ENCODE measurements at places on chromosomes 16 and 17. TPM values are rescaled to one million over a fixed set of nuclear protein-coding genes. Genes with fewer than 3 reads are reported as not detected.

The PTGES3L gene
- 2.2 TPM for total RNA-seq

DNA sequence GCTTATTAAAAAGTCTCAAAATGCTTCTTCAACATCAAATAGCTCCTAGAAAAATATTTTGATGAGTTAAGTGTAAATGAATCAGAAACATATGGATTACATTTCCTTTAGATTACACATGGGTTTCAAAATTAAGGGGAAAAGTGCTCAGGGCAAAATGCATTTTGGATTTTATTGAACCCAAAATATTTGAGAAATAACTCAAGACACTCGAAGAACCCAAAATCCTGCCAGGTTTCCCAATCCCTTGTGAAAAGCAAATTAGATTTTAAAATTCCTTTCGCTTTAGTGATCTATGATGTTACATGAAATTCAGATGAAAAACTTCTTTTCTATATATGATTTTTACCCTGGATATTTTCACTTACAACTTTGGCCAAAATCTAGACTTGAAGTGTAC lies 847.4 kb upstream of the SOX9 start:
- DNase-seq = no peak

DNA sequence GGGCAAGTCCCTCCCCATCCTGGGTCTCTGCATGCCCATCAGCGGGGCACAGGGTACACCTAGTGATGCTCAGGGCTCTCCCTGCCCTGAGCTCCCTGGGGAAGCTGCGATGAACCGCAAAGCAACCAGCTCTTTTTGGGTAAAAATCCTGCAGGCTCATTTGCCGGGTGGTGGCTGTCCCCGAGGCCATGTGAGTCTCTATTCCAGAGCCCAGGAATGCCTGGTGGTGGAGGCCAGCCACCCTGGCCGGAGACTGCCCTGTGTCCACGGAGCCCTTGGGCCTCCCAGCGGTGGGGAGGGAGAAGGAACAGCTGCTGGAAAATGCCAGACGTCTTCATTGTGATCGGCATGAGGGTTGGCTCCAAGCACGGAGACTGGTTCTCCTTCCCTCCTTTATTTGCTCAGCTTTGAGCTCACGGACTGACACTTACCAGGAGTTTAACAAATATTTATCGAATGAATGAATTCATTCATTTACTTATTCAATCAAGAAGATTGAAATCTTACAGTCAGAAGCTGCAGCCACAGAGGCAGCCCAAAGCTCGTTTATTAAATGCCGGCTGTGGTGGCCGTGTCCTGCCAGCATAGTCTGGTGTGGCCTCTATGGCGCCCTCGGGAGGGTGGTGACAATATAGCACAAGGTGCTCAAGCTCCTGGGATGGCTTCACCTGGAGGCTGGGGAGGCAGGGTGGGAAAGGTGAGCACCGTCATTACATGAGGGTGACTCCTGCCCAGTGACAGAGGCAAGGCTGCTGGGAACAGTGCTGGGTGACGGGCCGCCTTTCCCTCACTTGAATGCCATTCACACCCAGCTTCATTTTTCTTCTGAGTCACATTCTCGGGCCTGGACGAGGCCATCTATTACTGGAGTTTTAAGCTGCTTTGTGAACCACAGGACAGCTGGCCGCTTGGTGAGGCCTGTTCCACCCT lies 31.1 kb upstream of the JPH3 start:
- peak; percentile 53 for DNase-seq

The UNC13D gene
- under 0.01 TPM for total RNA-seq

The DOC2A gene
- total RNA-seq = not detected

DNA sequence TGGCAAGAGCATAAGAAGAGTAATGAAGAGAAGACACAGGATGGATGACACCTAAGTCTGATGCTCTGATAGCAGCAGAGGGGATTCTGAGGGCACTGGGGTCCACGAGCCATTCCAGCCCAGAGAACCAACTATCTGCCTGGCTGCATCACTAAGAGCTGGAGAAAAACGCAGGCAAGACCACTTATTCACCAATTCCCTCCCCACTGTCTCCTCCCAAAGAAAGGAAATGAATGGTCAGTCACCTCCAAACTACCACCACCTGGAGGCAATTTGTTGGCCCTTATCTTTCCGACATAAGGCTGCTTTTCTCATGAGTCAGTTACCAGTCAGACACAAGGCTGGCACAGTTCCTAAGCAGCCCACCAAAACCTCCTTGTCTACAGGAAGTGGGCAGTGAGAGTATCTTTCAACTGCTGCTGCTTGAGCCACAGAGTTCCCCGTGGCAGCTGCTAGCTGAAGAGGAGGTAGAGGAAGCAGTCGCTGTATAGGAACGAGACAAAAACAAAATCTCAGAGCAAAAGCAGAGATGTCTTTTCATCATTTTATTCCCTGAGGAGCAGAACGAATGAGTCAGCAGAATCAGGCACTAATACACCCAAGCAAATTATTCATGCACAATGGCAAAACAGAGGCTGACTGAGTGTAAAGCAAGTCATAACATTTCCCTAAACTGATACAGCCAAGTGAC lies 111.1 kb downstream of the SMG6 start:
- peak; percentile 99 for DNase-seq

GRCh38 chr17:10618202-10618635 lies 38.9 kb downstream of the MYH3 start:
- peak; percentile 57 for DNase-seq

- DNase-seq = peak; percentile 79
These were observed 3.3 kb upstream of the NHERF2 start for GRCh38 chr16:2023092-2024031.

GRCh38 chr17:27576477-27577083 lies 54.4 kb upstream of the LGALS9 start:
- DNase-seq = peak; percentile 74

GRCh38 chr17:69575346-69575761 lies 160.9 kb downstream of the MAP2K6 start:
- DNase-seq = peak; percentile 87

- no peak for DNase-seq
These were observed 78.6 kb downstream of the SDR42E1 start for GRCh38 chr16:81932668-81933067.

DNA sequence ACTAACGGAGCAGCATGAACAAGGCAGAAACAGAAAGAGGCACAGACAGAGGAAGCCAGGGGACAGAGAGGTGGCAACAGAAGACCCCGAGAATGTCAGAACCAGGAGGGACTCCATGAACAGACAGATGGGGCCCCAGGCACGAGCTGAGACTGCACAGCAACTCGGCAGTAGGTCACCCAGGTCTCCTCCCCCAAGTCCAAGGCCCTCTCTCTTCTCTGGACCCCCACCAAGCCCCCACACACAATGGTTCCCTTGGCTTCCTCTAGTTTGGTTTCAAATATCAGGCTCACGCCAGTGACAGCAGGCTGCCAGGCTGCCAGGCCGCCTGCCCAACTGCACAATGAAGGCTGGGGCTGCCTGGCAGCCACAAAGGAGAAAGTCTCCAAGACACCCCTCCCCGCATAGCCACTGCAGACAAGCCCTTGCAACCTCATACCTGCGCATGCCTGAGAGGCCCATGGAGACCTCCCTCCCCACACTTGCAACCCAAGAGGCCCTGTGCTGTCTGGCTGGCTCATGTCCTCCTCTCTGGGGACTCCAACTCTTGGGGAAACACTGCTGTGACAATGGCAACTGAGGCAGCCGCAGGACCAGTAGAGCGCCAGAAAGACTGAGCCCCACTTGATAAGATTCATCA lies 54.8 kb downstream of the PIMREG start:
- DNase-seq = no peak

- DNase-seq = peak; percentile 69
These were observed 12.3 kb downstream of the GLIS2 start for GRCh38 chr16:4328046-4328781.

- DNase-seq = peak; percentile 30
These were observed 1.2 kb upstream of the P2RX1 start for GRCh38 chr17:3917391-3917931.

DNA sequence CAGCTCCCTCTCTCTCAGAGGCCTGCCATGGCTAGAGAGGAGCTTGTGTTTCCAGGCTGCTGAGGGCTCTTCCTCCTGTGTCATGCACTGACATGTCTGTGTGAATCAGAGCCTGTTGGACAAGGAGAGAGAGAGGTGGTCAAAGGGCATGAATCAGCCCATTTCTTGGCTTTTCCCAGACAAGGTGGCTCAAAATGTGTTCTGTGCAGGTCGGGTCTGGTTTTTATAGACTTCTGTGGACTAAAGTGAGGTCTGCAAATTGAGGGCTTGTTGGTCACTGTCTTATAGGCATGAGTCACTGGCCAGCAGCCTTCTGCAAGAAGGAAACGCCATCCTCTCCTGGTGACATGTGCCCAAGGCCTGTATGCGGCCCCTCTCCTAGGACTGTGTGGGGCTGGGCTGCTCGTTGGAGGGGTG lies 97.9 kb downstream of the FOXL1 start:
- DNase-seq = peak; percentile 80

GRCh38 chr16:49635009-49635350 lies 220.9 kb downstream of the ZNF423 start:
- no peak for DNase-seq

- peak; percentile 49 for DNase-seq
These were observed 25.3 kb downstream of the SF3B3 start for GRCh38 chr16:70548936-70549335.

The CFAP119 gene
- 1.7 TPM for total RNA-seq

The ABCC6 gene
- 0.56 TPM for total RNA-seq

- no peak for DNase-seq
These were observed 2.0 kb downstream of the CD79B start for GRCh38 chr17:63929860-63930766.

GRCh38 chr17:78643326-78643725 lies 66.1 kb upstream of the DNAH17 start:
- no peak for DNase-seq

The CDH13 gene
- 45.8 TPM for total RNA-seq

GRCh38 chr17:7346761-7347614 lies 5.0 kb upstream of the KCTD11 start:
- DNase-seq = no peak

The NTN3 gene
- total RNA-seq = 0.18 TPM

DNA sequence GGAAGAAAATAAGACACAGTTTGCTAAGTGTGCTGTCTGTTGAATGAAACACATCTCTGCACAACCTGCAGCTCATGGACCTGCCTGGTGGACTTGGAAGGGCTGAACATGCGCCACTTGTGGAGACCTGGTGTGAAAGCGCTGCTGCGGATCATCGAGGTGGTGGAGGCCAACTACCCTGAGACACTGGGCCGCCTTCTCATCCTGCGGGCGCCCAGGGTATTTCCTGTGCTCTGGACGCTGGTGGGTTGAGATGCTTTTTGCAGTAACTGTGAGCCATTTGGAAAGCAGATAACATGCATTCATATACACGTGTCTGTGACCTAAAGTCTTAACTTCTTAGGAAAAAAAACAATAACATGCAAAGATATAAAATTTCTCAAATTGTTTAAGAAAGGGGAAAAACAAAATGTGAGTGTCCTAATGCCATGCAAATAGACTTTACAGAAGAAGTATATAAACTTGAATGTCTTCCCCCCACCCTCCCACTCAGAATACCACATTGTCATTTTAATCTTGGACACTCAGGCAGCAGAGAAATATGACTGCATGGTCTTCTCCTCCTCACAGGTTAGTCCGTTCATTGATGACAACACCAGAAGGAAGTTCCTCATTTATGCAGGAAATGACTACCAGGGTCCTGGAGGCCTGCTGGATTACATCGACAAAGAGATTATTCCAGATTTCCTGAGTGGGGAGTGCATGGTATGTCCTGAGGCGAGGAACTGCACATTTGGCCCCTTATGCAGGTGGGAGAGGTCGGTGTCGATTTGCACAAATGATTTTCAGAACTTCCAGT lies 65.6 kb downstream of the SEC14L1 start:
- peak; percentile 10 for DNase-seq

DNA sequence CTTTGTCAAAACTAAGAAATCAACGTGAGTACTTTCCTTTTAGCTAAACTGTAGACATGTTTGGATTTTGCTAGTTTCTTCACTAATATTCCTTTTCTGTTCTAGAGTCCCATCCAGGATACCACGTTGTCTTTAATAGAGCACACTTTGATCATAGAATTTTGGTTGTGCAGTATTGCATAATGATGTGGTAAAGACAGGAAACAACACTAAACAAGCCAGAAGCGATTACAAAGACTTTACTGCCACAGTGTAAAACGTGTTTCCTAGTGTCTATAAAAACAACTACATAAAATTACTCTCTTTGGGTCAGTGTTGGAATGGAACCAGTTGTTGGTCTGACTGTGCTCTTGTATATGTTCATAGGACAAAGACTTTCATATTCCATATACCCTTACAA lies 19.3 kb downstream of the SHISA9 start:
- no peak for DNase-seq

DNA sequence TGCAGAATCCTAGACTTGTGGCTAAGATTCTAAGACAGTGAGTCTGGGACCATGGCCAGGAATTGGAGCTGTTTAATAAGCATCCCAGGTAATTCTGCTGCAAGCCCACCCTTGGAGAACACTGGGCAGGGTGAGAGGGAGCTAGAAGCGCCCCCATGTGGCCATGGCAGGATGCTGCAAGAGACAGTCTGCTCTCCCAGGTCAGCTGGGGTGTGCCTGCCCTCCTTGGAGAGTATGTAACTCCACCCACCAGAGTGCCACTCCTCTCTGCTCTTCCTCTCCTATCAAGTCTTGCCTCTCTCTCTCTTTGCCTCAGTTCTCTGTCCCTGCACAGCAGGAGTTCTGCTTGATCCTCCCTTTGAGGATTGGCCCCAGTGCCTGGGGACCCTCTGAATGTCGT lies 14.9 kb downstream of the RCVRN start:
- DNase-seq = no peak

The CNTNAP4 gene
- not detected for total RNA-seq

DNA sequence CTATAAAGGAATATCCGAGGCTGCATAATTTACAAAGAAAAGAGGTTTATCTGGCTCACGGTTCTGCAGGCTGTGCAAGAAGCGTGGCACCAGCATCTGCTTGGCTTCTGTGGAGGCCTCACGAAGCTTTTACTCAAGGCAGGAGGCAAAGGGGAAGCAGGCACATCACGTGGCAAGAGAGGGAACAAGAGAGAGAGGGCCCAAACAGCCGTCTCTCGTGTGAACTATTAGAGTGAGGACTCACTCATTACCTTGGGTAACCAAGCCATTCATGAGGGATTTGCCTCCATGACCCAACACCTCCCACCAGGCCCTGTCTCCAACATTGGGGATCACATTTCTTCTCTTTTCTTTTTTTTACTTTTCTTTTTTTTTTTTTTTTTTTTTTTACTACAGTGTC lies 7.5 kb upstream of the ALKBH5 start:
- DNase-seq = no peak

The CCL1 gene
- total RNA-seq = not detected

DNA sequence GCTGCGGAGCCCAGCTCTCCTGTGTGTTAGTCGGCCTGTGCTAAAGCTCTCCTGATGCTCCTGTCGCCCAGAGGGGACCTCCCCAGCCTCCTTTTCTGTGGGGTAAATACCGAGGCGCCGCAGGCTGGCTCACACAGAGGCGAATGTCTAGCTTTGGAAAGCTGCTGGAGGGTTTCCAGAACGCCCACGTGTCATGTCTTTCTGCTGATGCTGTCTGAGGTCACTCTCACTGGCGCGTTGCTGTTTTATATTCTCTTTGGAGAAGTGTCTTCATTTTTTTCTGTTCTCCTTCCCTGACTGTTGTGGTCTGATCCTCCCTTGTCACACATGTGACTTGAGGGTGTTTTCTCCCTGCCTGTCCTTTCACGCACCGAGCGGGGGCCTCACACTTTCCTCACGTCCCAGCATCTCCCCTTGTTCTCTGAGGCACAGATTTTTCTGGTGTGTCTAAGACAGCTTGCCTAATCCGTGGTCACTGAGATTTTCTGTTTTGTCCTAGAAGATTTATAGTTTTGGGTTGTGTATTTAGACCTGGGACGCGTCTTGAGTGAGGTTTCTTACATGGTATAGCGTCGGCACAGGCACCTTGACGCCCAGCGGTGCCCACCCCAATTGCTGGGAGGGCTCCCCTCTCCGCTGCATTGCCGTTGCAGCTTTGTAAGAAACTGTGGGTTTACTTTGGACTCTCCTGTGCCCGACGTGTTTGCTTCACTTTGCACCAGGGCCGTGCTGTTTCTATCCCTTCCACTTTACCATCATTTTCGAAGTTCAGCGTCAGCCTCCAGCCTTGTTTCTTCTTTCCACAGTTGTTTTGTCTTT lies 92.1 kb upstream of the ZNF750 start:
- DNase-seq = peak; percentile 94

Measured in IMR-90 (cell line).